ENCODE measurements at places on chromosomes 1 and 21.
A peak's percentile ranks its signal among the peaks of the same experiment; 100 is the strongest.

DNA sequence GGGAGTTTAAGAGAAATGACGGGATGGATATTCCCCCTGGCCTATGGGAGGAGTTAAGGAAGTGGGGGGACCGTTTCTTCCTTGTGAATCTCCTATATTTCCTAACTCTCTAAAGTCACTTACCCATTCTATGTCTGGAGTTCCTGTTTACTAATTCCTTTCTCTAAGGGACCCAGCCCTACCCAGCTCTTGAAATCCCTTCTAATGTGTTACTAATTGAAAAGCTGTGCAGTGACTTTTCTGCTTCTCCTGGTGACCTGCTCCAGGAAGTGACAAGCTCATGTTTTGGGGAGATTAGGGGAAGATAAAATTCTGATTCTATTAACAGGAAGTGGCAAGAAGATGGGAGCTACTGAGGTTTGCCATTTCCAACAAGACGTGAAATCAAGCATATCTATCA is 4.0 kb upstream of the SAMSN1 start:
- DNase-seq = no peak

GRCh38 chr1:194161591-194161990 is 975.2 kb upstream of the B3GALT2 start:
- no peak for DNase-seq

GRCh38 chr1:36560177-36560576 is 77.5 kb upstream of the CSF3R start:
- no peak for DNase-seq

GRCh38 chr1:48572646-48573258 is 100.7 kb upstream of the SPATA6 start:
- DNase-seq = peak; percentile 25

DNA sequence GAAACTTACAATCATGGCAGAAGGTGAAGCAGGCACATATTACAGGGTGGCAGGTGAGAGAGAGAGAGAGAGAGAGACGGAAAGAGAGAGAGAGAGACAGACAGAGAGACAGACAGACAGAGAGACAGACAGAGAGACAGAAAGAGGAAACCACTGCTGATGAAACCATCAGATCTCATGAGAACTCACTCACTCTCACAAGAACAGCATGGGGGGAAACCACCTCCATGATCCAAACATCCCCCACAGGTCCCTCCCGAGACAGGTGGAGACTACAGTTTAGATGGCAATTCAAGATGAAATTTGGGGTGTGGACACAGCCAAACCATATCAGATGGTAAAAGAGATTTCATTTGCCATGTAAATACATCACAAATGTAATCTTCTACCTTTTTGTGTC is 708.1 kb downstream of the MRPL39 start:
- DNase-seq = no peak

- DNase-seq = no peak
Measured at GRCh38 chr1:21174654-21175323, 1.9 kb downstream of the EIF4G3 start.

GRCh38 chr1:227541796-227542152 is 21.6 kb upstream of the ZNF678 start:
- no peak for DNase-seq

DNA sequence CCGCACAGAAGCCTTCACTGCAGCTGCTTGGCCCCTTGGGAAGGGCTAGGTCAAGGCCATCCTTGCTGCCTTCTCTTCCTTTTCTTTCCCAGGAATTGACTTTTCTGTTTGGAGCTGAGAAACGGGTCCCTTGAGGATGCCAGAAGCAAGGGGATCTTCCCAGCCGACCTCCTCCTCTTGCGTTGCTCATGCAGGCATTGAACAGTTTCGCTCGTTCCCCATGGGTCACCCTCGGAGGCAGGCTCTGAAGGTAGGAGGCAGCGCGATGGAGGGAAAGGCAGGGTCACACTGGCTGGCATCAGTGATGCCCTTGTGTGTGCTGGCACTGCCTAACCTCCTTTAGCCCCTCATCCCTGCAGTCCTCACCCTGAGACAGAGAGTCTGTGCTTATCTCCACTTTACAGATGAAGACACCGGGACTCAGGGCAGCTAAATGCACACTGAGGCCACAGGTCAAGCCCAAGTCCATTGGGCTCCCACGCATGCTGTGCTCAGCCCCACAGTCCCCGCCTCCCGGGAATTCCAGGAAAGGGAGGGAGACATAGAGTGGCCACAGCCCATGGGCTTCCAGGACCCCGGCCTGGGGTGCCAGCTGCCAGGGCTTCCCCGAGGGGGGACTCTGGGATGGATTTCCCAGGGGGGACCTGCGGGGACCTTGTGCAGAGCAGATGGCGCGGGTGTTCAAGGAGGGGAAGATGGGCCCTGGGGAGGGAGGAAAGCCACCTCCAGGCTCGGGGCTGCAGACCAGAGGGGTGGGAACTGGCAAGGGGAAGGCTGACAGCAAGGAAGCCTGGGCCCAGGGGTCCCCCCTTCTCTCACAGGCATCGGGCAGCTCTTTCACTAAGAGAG is 90.2 kb downstream of the SPSB1 start:
- no peak for DNase-seq

DNA sequence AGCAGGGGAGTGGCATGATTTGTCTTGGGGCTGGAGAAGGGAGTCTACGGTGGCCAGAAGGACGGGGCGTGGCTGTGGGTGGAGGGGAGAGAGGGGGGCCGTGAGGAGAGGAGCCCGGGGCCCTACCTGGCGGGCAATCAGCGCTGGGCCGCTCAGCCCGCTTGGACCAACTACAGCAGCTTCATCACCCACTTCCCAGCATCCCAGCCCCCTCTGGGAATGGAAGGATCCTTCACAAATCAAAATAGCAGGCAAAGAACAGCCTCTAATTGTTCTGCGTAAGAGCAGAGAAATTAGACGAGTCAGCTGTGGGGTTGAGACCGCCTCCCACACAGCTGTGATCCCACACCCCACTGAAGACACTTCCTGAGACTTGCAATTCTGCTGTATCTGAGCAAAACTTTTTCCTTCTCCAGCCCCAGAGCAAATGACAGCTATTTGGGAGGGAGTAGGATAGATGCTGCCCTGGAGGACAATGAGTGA is 43.5 kb downstream of the OPRD1 start:
- no peak for DNase-seq

GRCh38 chr1:157585984-157586383 is 11.9 kb downstream of the FCRL4 start:
- DNase-seq = no peak

GRCh38 chr1:115218034-115218405 is 120.0 kb downstream of the NGF start:
- DNase-seq = no peak

DNA sequence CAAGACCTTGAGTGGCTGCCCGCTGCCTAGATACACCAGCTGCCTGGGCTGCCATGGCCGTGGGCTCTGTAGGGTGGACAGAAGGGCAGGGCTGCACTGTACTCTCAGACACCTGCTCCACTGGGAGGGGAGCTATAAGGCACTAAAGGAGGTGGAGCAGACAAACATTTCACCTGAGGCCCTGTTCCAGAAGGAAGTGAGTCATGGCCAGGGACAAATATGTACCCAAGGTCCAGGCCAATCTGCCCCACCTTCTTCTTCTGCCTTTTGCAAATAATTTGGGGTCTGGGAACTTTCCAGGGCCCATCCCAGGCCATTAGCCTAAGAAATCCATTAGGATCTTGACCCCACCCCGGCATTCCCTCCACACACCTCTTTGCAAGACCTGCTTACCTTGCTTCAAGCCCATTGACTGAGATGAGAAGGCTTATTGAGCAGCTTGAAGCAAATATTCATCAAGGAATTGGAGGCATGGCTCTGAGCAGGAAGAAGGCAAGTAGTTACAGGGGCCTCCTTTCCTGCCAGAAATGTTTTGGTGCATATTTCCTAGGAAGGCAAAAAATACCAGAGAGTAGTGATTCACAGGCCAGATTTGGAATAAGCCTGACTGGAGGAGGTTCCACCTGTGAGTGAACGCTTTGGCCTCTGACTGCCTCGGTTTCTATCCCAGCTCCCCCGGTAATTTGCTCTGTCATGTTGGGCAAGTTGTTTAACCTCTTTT is at the start of gene CAPN8:
TSS of gene CAPN8 (minus strand) at position 110 of the 721 bp plus-strand sequence. CDS start at position 55, 55 bp downstream.
- DNase-seq = no peak

DNA sequence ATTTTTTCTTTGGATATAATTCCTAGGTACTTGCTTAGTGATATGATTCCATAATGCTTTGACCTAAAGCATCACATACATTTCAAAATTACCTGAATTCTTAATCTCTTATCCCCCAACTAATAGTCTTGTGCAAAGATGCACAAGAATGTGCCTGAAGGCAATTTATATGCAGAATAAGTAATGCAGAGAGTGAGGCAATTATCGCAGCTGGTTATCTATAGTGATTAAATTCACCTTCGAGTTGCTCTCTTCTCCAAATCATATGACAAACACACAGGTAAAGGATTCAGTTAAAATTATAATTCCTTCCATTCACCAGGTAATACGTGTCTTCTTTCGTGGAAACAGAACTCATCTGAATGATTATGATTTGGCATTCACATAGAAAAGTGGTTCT is 717.3 kb downstream of the MRPL39 start:
- no peak for DNase-seq

DNA sequence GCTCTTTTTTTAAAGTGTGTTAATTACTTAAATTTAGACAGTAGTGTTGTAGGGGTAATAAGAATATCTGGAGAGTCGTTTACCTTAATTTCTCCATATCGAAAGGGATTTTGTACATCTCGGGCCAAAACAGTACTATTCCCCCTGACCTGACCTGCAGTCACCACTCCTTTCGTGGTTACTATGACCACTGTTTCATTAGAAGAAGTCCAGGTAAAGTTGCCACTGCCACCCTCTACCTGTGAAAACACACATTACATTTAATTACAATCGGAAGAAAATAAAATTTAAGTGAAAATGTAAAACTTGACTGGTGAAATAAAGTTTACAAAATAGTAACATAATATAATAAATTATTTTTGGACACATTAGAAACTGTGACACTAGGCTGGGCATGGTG is 37.2 kb downstream of the NUP210L start:
- no peak for DNase-seq

DNA sequence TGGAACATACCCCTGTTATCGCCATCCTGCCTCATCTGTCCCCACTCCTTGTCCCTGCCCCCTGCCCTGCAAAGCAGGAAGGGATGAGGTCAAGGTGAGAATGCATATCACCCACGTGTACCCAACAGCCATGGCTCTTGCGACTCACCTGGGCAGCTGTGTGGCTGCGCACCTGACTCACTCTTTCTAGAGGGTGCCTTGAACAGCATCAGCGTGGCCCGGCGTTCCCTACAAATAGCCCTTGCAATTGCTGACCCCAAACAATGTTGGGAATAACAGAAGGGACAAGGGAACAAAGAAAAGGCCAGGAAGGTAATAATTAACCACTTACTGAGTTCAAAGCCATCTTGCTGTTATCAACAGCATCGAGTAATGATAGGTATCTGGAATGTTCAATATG is 10.2 kb downstream of the TMPRSS2 start:
- DNase-seq = no peak

- no peak for DNase-seq
Measured at GRCh38 chr1:90726986-90727480, 9.9 kb upstream of the BARHL2 start.

- DNase-seq = no peak
Measured at GRCh38 chr1:40593449-40594186, 62.2 kb downstream of the ZNF684 start.

DNA sequence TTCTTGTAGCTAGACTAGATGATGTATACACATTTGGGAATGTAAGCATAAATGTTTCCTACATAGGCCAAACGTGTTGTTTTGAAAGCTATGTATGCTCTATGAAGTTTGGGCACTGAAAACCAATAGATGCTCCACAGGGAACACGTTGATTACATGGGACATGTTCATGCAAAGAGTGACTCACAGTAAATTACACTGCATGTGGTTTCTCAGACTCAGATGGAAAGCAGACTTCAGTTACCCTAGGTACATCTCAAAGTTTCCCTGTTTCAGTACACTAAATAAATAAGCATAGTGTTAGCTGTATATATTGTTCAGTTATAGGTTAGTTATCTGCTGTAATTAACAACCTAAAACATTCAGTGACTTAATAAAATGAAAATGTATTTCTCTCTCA is 301.9 kb upstream of the RUNX1 start:
- DNase-seq = no peak

DNA sequence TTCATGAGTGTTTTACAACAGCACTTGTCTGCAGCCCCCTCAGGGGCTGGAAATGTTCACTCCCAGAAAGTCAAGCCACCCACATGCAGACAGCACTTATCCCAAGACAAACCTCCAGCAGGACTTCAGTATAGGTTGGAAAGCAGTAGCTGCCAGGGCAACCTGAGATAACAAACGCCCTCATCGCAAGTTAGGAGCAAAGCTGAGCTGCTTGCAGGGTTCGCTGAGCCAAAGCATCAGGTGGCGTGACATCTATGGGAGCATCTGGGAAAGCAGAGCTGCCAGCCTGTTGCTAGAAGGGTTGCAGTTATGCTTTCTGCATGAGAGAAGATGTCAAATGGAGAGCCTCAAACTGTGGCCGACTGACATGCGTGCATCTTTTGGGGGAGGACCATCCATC is 4.2 kb upstream of the STXBP3 start:
- DNase-seq = no peak

DNA sequence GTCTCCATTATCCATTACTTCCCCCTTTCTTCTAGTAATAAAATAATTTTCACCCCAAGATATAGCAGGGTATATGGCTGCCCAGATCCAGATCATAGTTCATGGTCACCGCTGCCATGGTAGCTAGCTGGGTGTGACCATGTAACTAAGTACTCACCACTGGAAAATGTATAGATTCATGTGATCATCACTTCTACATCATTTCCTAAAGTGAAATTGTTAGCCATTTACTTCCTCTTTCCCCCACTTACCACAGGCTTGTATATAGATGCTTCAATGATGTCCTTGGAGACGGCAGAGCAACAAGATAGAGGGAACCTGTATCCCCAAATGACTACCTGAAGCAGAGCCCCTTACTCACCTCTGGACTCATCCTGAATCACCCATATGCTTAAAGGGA is 22.7 kb upstream of the EYA3 start:
- no peak for DNase-seq

DNA sequence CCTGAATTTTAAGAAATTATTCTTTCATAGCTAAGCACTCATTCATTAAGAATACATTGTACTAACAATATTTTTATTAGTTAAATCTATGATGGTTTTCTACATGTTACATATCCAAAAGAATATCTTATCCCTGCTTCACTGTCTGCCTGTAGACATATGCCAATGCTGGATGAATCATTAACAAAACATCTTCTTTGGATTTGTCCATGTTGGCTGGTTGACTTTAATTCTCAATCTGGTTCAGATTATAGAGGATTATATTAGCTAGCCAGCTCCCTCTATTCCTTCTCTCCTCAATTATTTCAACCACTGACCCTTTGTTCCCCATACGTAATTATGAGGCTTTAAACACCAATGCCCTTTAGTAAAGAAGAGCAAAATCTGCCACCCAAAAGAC is 138.9 kb upstream of the DMRTA2 start:
- DNase-seq = no peak

GRCh38 chr1:78902641-78903040 is 103.9 kb downstream of the ADGRL4 start:
- DNase-seq = no peak

GRCh38 chr1:201362906-201363305 is 14.6 kb downstream of the TNNT2 start:
- no peak for DNase-seq

- DNase-seq = peak; percentile 40
Measured at GRCh38 chr1:27296773-27297291, 25.1 kb upstream of the TMEM222 start.
